Activated CD4-positive, alpha-beta T cell treated with anti-CD3 and anti-CD28 coated beads for 36 hours (primary cell): ENCODE measurements at places on chromosomes 5 and 9. TPM values are rescaled to one million over a fixed set of nuclear protein-coding genes. Genes with fewer than 3 reads are reported as not detected.

DNA sequence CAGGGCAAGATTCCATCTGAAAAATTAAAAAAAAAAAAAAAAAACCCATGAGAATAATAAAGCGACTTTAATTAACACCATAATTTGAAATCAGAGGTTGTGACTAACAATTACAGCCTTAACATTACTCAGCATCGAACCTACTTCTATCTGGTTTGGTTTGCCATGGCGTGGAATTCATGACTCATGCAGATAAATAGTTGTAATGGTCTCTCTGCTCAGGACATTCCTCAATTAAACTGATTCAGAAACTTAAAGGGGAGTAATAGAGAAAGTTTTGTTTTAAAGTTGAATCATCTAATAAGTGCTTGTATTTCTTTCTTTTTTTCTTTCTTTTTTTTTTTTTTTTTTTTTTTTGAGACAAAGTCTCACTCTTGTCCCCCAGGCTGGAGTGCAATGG, 135.5 kb downstream of the SPATA31D1 start:
- no peak for DNase-seq

DNA sequence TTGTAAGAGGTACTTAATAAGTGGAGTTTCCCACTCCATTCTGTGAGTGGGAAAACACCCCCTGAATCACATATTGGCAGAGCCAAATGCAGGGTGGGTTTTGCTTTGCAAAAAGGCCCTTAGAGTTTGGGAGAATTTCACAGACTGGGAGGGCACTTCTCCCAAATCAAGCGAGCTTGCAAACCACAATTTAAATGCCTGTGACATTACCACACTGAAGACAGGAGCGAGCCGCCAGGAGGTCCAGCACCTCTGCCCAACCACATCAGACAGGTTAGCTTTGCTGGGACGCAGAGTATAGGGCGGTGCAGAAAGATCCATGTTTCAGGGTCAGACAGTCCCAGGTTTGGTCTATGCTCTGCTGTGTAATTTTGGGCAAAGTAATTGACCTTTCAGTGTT, 2.3 kb downstream of the ALAD start:
- no peak for DNase-seq

- no peak for DNase-seq
Observed at GRCh38 chr9:97600531-97601227, 32.5 kb downstream of the TSTD2 start.

The PCDHA6 gene
- total RNA-seq = not detected

- DNase-seq = no peak
Observed at GRCh38 chr9:84916769-84917168, 247.2 kb downstream of the NTRK2 start.

GRCh38 chr5:77841616-77842015, 65.5 kb upstream of the TBCA start:
- no peak for DNase-seq

DNA sequence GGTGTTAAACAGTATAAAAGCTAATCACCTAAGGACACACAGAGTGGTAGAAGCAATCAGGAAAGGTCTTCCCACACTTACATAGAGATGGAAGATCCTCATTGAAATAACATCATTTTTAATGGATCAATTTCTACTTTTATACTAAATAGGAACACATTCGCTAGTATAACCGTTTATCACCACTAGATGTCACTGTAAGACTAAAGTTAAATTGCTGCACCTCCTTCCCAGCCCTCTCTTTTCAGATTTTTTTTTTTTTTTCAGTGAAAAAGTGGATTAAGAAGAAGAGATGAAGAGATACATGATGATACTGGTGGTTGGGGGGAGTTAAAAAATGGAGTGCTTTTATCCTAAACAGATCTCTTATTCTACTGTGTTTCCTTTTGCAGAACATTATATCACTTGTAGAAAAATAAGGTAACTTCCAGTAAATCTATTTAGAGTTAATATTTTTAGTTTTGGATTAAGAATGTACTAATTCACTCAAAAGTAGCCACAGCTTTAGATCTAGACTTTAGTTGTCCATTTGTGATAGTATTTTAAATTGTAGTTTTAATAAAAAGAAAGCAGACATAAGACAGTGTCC, 116.9 kb upstream of the ARRDC3 start:
- DNase-seq = no peak

DNA sequence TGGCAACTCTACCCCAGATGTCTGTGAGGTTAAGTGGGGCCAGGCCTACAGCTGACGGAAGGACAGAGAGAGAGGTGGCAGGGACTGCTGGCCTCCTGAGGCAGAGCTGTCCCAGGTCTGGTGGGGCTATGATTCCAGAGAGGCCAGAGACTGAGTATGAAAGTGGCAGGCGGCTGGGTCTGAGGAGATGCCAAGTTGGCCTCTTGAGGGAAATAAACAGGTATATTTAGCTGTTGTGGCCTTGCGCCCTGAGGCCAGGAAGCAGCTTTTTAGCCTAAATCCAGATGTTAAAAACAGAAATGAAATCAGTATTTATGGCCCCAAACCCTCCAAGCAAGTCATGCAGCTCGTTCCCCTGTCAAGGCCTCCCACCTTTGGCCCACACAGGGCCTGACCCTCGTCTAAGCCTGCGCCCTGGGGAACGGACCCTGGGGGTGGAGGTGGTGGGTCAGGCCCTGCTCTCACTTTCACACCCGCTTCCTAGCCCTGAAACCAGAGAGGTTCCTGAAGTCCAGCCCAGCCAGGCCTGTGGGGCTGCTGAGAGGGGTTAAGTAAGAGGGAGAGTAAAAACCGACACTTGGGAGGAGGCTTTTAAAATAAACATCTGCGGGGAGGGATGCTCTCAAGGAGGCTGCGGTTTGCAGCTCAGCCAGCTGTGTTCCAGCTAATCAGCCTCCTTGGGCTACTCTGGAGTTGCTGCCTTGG, 18.7 kb downstream of the PCDHGC5 start:
- no peak for DNase-seq

GRCh38 chr5:161399996-161400562, 146.4 kb downstream of the GABRB2 start:
- DNase-seq = no peak

DNA sequence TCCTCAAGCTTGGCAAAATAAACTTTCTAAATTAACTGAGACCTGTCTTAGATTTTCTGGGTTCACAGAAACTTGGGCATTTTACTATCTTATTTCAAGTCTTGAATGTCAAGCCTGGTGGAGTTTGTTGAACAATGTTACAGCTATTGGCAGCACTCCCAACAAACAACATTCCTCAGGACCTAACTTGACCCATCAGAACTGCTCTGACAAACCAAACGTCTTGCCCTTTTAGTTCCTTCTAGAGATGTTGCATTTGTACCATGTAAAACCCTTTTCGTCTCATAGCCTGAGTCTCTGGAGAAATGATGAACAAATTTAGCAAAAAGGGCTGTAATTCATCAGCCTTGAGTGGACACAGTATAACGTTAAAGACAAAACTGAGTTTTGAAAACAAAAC, 51.1 kb downstream of the GNA14 start:
- no peak for DNase-seq

DNA sequence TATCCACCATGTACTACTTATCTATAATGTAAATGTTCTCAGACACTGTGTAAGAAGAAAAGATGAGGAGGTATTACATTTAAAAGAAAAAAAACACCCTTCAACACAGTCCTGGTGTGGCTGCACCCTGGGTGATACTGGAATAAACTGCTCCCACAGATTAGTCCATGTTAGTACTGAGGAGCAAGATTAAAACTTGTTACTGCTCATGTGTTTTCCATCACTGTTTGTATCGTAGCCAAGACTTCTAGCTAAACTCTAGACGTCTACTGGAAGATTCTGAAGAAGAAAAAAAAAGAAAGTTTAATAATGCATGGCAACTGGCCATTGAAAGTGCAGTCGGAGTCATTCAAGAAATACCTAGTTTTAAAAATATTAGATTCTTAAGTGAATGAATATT, at the start of gene ASPN:
TSS of gene ASPN (minus strand) at position 178 of the 400 bp plus-strand sequence.
- DNase-seq = no peak

The EFNA5 gene
- not detected for total RNA-seq

The ELOVL7 gene
- 0.85 TPM for total RNA-seq

The UAP1L1 gene
- 12.5 TPM for total RNA-seq

The ELAVL2 gene
- not detected for total RNA-seq

DNA sequence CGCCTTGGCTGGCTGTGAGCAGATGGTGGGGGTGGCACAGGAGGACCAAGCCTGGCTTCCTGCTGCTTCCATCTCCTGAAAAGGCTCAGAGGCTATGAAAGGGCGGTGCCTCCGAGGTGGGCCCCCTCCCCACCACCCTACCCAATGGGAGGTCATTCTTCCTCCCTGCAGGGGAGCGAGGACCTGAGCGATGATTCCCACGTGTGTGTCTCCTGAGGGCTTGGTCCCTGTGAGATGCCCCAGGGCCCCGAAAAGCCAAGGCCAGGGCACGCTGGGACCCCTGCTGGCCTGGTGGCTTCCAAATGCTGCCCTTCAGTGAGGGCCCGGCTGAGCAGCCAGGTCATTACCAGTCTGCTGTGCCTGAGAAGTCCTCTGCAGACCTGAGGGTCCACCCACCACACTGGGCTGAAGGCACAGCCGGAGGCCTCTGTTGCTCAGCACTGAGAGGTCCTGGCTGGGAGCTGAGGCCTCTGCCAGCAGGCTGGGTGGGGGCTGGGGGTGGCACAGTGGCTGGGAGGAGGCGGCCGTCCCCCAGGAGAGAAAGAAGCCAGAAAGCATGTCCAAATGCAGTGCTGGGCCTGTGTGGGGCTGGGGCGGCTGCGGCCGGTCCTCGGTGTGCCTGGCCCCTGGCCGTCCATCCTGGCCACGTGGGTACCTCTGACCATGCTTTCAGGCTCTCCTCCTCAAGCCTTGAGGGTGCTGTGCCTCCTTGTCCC, 14.0 kb upstream of the SLC6A19 start:
- DNase-seq = no peak

DNA sequence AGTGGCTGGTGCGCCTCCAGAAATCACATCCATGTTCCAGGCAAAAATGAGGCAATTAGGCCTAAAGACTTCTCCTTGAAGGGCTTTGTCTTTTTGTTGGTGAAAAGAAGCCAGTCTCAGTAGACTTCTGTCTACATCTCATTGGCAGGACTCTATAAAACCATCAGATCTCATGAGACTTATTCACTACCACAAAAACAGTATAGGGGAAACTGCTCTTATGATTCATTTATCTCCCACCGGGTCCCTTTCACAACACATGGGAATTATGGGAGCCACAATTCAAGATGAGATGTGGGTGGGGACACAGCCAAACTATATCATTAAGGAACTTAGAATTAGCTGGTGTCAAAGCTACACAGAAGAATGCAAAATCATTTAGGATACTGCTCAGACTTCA, 77.7 kb upstream of the SNX2 start:
- no peak for DNase-seq

GRCh38 chr9:2506321-2506720, 115.3 kb upstream of the VLDLR start:
- DNase-seq = no peak

- DNase-seq = no peak
Observed at GRCh38 chr5:179196405-179197079, 136.4 kb downstream of the ZNF354C start.
